ENCODE measurements at places on chromosomes 1 and 21.

DNA sequence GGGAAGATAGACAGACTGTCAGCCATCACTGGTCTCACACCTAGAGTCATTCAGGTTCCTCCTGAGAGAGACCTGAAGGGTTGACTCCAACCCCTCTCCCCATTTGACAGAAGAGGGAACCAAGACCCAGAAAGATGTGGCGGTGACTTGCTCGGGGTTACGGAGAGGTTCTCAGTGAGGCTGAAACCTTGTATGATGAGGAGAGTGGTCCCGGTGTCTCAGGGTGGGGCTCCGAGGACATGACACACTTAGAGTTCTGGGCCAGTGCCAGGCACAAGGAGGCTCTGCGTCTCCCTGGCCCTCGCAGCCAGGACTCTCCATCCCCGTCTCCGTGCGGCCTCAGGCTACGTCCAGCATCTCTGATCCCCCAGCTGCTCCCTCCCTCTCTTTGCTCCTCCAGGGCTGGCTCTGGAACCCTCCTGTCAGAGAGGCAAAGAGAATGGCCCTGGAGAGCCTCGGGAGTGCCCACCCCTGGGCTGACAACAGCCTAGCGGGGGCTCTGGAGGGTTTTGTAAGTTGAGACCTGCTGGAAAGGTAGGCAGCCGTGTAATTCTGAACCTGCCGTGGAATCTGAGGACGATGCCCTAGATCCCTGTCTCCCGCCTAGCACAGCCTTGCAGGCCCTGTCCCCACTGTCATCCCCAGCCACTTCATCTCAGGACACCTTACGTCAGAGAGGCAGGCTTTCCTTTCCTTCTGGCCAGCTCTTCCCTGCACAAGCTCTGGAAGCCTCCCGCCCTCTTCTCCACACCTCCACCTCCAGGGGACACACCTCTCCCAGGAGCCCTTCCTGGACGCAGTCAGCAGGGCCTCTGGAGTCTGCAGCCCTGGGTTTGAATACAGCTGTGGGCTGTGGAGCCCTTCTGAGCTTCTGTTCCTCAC lies 4.1 kb downstream of the EFHD2 start:
- H3K27ac ChIP-seq, result peak overlapping the region; percentile 88
- no peaks in the 10 kb centered on the region for H3K27me3 ChIP-seq
- ATAC-seq, result no peak
- peaks cover 82% of the 10 kb centered on the region for H3K4me1 ChIP-seq

DNA sequence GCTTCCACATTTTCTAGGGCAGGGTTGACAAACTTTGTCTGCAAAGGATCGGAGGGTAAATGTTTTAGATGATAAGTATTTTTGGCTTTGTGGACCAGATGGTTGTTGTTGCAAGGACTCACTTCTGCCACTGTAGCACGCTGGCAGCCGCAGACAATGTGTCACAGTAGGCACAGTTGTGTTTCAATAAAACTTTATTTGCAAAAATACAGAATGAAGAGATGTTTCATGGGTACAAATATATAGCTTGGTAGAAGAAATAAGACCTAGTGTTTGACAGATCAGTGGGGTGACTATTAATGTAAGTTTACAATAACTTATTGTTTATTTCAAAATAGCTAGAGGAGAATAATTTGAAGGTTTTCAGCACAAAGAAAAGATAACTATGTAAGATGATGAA lies 127.8 kb downstream of the GRIK3 start:
- no peak overlapping the region for H3K27ac ChIP-seq
- H3K4me3 ChIP-seq, result no peak overlapping the region
- H3K36me3 ChIP-seq, result no peaks in the 10 kb centered on the region

GRCh38 chr1:183996396-183996795 lies 41.1 kb downstream of the COLGALT2 start:
- no peaks in the 10 kb centered on the region for H3K36me3 ChIP-seq
- no peaks in the 10 kb centered on the region for H3K4me1 ChIP-seq
- ATAC-seq, result no peak
- no peak overlapping the region for H3K4me3 ChIP-seq
- H3K27me3 ChIP-seq, result peaks cover 19% of the 10 kb centered on the region

- no peak for ATAC-seq
- peaks cover 37% of the 10 kb centered on the region for H3K27me3 ChIP-seq
- no peak overlapping the region for H3K4me3 ChIP-seq
Observed at GRCh38 chr1:229133811-229134210, 137.1 kb upstream of the RAB4A start.

DNA sequence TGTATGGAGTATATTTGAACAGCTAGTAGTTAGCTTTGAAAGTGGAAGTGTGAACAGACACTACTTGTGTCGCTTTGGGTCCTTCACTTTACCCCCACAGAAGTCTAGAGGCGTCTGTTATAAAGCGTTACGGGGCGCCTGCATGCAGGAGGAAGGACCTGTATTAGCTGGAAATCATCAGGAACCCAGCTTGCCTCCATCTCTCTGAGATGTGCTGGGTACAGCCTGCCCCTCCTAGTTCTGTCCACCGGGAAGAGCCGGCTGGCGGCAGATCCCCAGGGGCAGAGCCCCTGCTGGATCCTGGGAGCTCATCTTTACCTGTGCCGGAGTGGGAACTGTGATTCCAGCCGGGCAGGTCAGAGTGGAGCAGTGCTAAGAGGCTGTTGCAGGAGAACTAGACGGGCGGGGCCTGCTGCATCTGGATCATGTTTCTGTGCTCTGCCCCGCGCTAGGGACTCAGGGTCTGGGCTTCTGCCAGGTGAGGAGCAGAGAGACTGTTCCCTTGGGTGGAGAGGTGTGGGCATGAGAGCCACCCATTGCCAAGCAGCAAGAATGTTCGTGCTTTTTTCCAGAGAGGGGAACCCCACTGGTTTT lies 22.3 kb upstream of the SPSB1 start:
- H3K36me3 ChIP-seq, result peaks cover 36% of the 10 kb centered on the region
- no peaks in the 10 kb centered on the region for H3K27me3 ChIP-seq
- no peak overlapping the region for H3K4me3 ChIP-seq
- peaks cover 13% of the 10 kb centered on the region for H3K4me1 ChIP-seq
- no peak overlapping the region for H3K27ac ChIP-seq

- no peak overlapping the region for H3K4me3 ChIP-seq
- ATAC-seq, result no peak
- H3K4me1 ChIP-seq, result no peaks in the 10 kb centered on the region
- H3K36me3 ChIP-seq, result no peaks in the 10 kb centered on the region
- H3K27ac ChIP-seq, result no peak overlapping the region
- no peaks in the 10 kb centered on the region for H3K27me3 ChIP-seq
Observed at GRCh38 chr1:194476872-194477271, 1290.5 kb upstream of the B3GALT2 start.

- H3K36me3 ChIP-seq, result no peaks in the 10 kb centered on the region
- H3K4me1 ChIP-seq, result peaks cover 9% of the 10 kb centered on the region
- peak; percentile 63 for ATAC-seq
Observed at GRCh38 chr1:180632326-180633056, 669 bp downstream of the XPR1 start.

DNA sequence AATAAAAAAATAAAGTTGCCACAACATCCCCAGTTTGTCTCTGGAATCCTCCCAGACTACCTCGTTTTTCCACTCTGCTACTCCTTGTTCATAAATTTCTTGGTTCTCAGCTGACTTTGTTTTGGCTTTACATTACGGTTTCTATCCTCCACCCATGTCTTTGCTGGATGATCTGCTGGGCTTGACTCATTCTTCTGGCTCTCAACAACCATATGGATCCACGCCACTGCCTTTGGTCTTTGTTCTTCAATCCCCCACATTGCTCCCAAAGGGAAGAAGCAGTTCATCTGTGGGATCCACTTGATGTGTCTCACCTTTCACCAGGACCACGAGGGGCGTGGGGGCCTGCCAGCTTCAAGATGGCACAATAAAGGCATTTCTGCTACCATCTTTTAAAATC lies 67.1 kb upstream of the NBL1 start:
- no peaks in the 10 kb centered on the region for H3K27me3 ChIP-seq
- peaks cover 5% of the 10 kb centered on the region for H3K4me1 ChIP-seq
- ATAC-seq, result no peak
- H3K27ac ChIP-seq, result no peak overlapping the region

GRCh38 chr1:84165601-84166000 lies 21.5 kb downstream of the PRKACB start:
- H3K36me3 ChIP-seq, result peaks cover 6% of the 10 kb centered on the region
- H3K27ac ChIP-seq, result no peak overlapping the region
- no peak for ATAC-seq
- no peak overlapping the region for H3K4me3 ChIP-seq
- peaks cover 66% of the 10 kb centered on the region for H3K4me1 ChIP-seq
- no peaks in the 10 kb centered on the region for H3K27me3 ChIP-seq

DNA sequence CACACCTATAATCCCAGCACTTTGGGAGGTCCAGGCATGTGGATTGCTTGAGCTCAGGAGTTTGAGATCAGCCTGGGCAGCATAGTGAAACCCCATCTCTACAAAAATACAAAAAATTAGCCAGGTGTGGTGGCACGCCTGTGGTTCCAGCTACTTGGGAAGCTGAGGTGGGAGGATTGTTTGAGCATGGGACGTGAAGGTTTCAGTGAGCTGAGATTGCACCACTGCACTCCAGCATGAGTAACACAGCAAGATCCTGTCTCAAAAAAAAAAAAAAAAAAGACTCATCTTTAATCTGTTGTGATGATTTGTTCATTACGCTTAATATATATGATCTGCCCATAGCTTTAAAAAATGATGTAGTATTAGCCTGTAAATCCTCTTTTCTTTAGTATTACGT lies 44.0 kb downstream of the OR10J1 start:
- no peaks in the 10 kb centered on the region for H3K36me3 ChIP-seq
- no peak overlapping the region for H3K27ac ChIP-seq
- no peak overlapping the region for H3K4me3 ChIP-seq
- ATAC-seq, result no peak
- H3K4me1 ChIP-seq, result no peaks in the 10 kb centered on the region

DNA sequence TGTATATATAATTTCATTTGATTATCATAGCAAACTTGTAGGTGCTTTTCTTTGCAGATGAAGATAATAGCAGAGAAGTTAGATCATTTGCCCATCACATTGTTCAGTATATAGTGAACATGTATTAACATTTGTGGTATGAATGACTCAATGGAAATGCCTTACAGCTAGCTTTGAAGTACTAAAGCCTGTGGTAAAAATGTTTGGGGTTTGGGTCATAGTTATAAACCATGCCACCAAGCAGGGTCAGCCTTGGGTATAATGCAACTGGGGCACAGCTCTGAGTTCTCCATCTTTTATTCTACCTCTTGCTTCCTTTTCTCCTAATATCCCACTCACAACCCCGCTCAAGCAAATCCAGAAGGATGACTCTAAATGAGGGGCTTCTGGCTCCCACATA lies 141.6 kb downstream of the KCNT2 start:
- H3K4me3 ChIP-seq, result no peak overlapping the region
- no peak for ATAC-seq
- no peaks in the 10 kb centered on the region for H3K36me3 ChIP-seq
- H3K4me1 ChIP-seq, result no peaks in the 10 kb centered on the region

GRCh38 chr1:219432191-219432606 lies 180.7 kb downstream of the ZC3H11B start:
- H3K27me3 ChIP-seq, result no peaks in the 10 kb centered on the region
- H3K4me3 ChIP-seq, result no peak overlapping the region
- no peaks in the 10 kb centered on the region for H3K4me1 ChIP-seq
- H3K27ac ChIP-seq, result no peak overlapping the region

DNA sequence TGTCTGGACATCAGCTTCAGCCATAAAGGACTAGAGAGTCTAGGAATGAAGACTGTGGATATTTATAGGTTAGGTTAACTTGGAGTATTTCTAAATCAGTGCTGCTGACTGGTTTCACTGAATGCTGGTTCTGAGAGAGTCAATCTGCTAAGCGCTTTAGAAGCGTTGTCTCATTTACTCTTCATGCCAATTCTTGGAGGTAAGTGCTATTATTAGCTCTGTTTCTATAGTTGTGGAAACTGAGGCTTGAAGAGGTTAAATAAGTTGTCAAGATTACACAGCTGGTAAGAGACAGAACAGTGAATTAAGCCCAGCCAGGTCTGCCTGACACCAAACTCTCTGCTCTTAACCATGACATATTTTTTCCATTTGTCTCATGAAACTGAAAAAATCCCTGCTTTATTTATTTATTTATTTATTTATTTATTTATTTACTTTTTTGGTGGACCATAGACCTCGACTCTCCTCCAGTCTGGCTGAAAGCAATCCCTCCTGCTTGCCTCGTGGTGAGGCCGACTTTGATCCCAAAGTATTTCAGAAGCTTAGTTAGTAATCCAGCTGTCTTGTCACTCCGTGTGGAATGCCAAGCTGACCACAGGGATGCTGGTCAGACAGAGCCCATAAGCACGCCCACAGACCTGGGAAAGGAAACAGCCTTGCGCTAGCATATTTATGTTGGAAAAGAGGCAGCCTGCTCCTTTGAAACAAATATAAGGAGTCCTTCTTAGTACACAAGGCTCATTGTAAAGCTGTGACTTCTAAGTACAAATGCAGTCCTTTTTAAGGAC lies 16.9 kb downstream of the NTMT2 start:
- no peaks in the 10 kb centered on the region for H3K36me3 ChIP-seq
- H3K4me1 ChIP-seq, result no peaks in the 10 kb centered on the region
- no peak overlapping the region for H3K27ac ChIP-seq
- no peak for ATAC-seq
- H3K27me3 ChIP-seq, result peaks cover 8% of the 10 kb centered on the region

DNA sequence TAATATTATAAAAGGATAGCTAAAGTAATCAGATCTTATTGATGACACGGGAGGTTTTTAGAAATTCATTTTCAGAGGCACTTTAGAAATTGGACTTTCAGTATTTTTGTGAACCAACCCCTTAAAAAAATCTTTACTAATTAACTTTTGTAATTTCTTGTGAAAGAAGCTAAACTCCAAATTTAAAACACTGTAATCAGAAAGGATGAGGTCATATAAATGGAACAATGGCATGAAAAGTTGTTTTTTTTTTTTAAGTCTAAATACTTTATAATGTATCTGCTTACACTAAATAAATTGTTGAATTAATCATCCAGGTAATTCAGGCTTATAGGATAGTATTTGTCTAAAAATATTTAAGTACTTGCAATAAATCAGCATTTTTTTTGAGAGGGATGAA lies 9.0 kb downstream of the ZBTB18 start:
- no peaks in the 10 kb centered on the region for H3K27me3 ChIP-seq
- H3K27ac ChIP-seq, result no peak overlapping the region
- peaks cover 15% of the 10 kb centered on the region for H3K4me1 ChIP-seq
- ATAC-seq, result no peak
- peaks cover 9% of the 10 kb centered on the region for H3K36me3 ChIP-seq

DNA sequence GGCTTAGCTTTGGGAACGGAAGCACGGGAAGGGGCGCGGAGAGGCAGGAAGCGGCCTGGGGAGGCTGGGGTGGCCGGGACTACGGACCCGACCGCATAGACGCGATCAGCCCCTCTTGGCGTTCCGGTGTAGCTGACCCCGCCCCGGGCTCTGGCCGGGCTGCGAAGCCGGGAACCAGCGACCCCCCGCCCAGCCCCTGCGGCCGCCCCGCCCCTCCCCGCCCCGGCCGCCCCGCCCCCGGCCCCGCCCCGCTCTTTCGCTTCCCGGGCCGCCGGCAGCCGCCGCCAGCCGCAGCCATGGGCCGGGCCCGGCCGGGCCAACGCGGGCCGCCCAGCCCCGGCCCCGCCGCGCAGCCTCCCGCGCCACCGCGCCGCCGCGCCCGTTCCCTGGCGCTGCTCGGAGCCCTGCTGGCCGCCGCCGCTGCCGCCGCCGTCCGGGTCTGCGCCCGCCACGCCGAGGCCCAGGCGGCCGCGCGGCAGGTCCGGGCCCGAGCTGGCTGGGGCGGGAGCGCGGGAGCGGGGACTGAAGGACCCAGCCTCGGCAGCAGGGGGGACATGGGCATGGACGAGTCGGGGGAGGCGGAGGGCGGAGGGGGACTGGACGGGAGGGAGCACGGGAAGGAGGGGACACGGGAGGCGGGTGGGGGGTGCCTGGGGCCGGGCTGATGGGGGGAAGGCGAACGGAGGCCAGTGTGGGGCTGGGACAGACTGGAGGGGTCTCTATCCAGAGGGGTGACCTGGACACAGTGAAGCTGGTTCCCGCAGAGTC lies at the start of gene SELENON:
Gene SELENON, plus strand, starts transcription at position 259 of the 768 bp plus-strand sequence. Its CDS starts 38 bp downstream, at position 297.
- H3K27me3 ChIP-seq, result no peaks in the 10 kb centered on the region
- H3K4me3 ChIP-seq, result peak within 1 kb of the TSS; percentile 75
- peaks cover under 1% of the 10 kb centered on the region for H3K36me3 ChIP-seq
- peaks cover 51% of the 10 kb centered on the region for H3K4me1 ChIP-seq

Measured in stimulated activated memory B cell treated with anti-CD40 and anti-IgM and Interleukin-4, amounts not matched to agents 10 μg/mL and 1 μg/mL and 100 μg/mL, for 72 hours (primary cell).